ENCODE measurements at places on chromosomes 13 and 19. TPM values are rescaled to one million over a fixed set of nuclear protein-coding genes. Genes with fewer than 3 reads are reported as not detected.

The MYH14 gene
- 25.3 TPM for polyA plus RNA-seq

The GPR183 gene
- 2.4 TPM for polyA plus RNA-seq

The LILRB1 gene
- polyA plus RNA-seq, result 1.6 TPM

The SLC25A41 gene
- 0.25 TPM for polyA plus RNA-seq

The FREM2 gene
- 38.8 TPM for polyA plus RNA-seq

The ZNF284 gene
- polyA plus RNA-seq, result 5.1 TPM

The SYNE4 gene
- 12.5 TPM for polyA plus RNA-seq

The CGB1 gene
- not detected for polyA plus RNA-seq

The FCAR gene
- not detected for polyA plus RNA-seq

The B3GLCT gene
- polyA plus RNA-seq, result 17.2 TPM

The APOE gene
- polyA plus RNA-seq, result 432 TPM

The ZNF761 gene
- 13.9 TPM for polyA plus RNA-seq

The FBXW9 gene
- 13.6 TPM for polyA plus RNA-seq

The SIGLECL1 gene
- polyA plus RNA-seq, result not detected

The GNG8 gene
- 3.4 TPM for polyA plus RNA-seq

The PRKACA gene
- polyA plus RNA-seq, result 92.3 TPM

The TUBA3C gene
- not detected for polyA plus RNA-seq

The KIRREL2 gene
- polyA plus RNA-seq, result 12.1 TPM

The IGFL4 gene
- polyA plus RNA-seq, result 0.87 TPM

GRCh38 chr13:97390941-97391600 is 42.9 kb upstream of the RAP2A start:
- DNase-seq, result no peak

GRCh38 chr13:71964491-71965100 is 97.6 kb upstream of the DACH1 start:
- no peak for DNase-seq

GRCh38 chr19:44212866-44213346 is 574 bp downstream of the ZNF227 start:
- DNase-seq, result peak; percentile 9

- no peak for DNase-seq
These were observed 2.0 kb downstream of the RAB20 start for GRCh38 chr13:110559429-110559943.

- no peak for DNase-seq
These were observed 117.4 kb downstream of the TNFRSF19 start for GRCh38 chr13:23687614-23688013.

DNA sequence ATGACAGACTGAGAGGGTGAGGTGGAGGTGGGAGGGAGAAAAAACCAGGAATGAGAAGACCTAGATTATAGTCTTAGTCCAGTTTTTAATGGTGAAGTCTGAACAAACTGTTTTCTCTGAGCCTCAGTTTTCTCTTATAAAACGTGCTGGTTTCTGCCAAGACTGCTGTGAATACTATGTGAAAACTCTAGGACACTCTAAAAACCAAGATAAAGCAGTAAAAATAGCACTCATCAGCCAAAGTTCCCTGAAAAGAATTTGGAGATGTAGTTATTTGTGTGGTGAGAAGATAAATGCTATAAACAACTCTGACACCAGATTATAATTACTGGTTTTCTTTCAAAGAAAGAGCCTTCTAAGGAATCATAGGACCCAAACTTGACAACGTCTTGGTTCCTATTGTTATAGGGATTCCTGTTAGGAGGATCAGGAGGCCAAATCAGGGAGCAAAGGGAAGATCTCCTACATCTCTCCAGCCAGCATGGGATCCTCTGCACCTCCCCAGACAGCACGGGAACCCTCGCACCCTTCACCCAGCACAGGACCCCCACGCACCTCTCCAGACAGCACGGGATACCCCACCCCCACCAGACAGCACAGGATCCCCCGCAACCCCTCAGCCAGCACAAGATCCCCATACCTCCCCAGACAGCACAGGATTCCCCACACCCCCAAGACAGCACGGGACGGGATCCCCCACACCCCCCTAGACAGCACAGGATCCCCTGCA is 130.2 kb downstream of the MIPEP start:
- no peak for DNase-seq

DNA sequence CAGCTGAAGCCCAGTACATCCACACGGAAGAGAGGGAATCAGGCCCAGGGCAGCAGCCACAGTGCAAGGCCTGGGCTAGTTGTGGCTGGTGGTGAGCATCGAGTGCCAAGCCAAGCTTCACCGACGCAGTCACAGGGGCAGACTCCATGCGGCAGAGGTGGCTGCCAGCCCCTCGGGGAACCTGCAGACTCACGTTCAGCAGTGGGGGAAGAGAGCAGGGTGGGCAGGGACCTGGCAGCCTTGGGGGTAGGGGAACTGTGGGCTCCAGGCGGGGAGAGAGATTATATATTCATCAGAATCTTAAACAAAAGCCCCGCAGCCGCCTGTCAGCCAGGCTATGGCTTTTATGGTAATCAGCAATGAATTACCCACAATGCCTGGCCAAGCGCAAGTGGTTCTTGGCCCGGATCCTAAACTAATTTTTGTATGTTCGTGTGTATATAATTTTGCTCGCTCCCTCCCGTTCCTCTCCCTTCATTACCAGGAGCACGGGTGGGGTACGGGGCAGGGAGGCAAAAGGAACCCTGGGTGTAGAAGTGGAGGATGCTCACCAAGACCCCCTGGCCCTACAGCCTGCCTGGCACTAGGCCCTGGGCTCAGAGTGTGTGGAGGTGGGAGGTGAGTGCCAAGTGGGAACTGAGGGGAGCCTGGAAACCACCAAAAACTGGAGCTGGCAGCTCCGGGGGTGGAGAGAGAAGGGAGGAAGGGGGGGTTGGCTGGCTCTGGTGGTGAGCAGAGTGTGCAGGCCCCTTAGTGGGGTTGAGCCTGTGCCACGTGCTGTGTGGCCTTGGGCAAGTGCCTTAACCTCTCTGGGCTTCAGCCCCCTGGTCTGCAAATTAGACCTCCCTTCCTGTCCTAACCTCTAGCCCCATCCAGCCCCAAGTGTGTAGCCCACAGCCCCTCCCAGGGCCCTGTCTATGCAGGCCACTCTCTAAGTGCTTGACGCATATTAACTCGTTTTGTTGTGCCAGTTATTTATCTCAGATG is 31.9 kb downstream of the PTPRS start:
- DNase-seq, result peak; percentile 44

GRCh38 chr13:30332456-30333143 is 25.2 kb upstream of the KATNAL1 start:
- no peak for DNase-seq

- no peak for DNase-seq
These were observed 836 bp upstream of the CDC42EP5 start for GRCh38 chr19:54473892-54474372.

- no peak for DNase-seq
These were observed 29.1 kb downstream of the NUP58 start for GRCh38 chr13:25330541-25330940.

- DNase-seq, result no peak
These were observed 1.8 kb downstream of the TNPO2 start for GRCh38 chr19:12721656-12722565.

DNA sequence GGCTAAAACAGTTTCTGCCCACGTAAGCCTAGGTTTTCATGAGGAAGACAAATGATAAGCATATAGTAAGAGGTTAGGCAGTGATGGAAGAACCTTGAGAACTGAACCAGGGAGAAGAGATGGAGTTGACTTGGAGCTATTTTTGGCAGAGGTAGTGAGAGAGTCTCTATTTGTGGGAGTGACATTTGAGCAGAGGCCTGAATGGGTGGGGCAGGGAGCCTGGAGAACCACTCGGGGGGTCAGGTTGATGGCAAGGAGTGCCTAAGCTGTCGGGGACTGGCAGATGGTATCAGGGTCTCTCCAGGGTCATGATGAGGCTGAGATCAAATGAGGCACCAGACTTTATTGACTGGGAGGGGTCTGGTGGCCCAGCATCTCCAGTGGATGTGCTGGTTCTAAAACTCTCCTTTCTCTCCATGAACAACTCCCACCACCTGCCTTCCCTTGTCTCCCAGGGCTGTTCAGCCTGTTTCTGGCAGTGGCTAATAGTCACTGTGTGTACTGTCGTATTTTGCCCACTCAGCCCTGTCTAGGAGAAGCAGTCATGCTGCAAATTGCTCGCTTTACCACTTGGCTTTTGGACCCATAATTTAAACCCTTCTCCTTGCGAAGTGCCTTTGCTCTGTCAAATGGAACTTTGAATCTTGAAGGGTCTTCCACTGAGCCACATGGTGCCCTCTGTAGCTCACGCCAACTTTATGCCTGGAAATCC is 3.6 kb downstream of the MAU2 start:
- DNase-seq, result no peak

DNA sequence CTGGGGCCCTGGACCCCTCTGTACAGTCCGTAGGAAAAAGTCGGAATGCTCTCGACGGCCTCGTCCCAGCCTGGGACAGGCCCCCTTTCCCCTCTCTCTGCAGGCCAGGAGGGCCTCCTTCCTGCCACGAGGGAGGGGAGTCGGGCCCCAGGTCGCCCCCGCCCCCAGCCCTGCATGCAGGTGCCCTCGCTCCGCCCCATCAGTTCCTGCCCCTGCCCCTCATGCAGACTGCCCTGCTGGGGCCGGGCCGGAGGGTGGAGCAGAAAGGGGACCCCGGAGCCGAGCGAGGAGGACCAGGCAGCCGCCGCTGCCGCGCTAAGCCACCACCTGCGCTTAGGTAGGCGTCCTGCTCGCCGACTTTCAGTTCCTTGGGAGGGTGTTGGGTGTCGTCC is 7.3 kb downstream of the LYL1 start:
- DNase-seq, result no peak

DNA sequence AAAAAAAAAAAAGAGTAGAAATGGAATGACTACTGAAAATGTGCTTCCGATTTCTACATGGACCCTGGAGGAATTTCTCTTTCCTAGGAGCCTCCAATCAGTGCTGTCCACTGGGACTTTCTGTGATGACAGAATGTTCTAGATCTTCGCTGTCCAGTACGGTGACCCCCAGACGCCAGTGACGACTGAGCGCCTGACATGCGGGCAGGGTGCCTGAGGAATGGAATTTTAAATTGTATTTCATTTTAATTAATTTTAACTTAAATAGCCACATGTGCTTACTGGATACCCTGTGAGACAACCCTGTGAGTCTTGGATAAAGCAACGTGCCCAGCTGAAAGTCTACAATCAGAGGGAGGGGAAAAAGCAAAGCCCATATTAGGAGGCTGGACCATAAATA is 4.1 kb upstream of the TLE6 start:
- no peak for DNase-seq

GRCh38 chr13:111895896-111896821 is 170.8 kb upstream of the SOX1 start:
- DNase-seq, result no peak

DNA sequence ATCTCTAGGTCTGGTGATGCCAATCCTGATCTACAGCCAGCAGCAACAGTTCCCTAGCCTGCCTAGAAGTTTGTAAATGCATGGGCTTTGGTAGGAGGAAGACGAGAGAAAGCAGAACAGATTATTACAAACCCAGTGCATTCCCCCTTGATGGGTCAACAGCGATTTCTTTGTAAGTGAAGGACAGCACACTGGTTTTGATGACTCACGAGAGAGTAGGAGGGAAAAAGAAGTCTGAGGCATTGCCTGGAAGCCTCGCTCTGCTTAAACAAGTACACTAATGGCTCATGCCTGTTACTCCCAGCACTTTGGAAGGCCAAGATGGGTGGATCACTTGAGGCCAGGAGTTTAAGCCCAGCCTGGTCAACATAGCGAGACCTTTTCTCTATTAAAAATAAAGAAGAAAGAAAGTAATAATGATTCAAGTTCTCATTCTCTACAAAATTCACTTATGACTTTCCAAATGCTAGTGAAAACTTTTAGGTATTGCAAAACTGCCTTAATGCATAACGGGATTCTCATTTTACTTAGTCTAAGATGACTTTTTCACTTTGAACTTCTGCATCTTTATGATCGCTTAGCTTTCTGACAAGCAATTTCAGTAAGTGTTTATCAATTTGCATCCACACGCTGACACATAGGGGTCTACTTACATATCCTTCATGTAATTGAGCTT is 47.7 kb upstream of the USPL1 start:
- no peak for DNase-seq

GRCh38 chr19:51000981-51001380 is 423 bp downstream of the KLK8 start:
- no peak for DNase-seq

- DNase-seq, result no peak
These were observed 13.2 kb downstream of the DNAJC15 start for GRCh38 chr13:43036351-43037250.

- DNase-seq, result no peak
These were observed 25.9 kb upstream of the ABCC4 start for GRCh38 chr13:95327190-95327589.

GRCh38 chr13:51881296-51881695 is 19.5 kb downstream of the CCDC70 start:
- no peak for DNase-seq

- DNase-seq, result no peak
These were observed 4.1 kb downstream of the CRYL1 start for GRCh38 chr13:20521364-20522115.

- DNase-seq, result no peak
These were observed 3.8 kb downstream of the GADD45GIP1 start for GRCh38 chr19:12953138-12953798.

DNA sequence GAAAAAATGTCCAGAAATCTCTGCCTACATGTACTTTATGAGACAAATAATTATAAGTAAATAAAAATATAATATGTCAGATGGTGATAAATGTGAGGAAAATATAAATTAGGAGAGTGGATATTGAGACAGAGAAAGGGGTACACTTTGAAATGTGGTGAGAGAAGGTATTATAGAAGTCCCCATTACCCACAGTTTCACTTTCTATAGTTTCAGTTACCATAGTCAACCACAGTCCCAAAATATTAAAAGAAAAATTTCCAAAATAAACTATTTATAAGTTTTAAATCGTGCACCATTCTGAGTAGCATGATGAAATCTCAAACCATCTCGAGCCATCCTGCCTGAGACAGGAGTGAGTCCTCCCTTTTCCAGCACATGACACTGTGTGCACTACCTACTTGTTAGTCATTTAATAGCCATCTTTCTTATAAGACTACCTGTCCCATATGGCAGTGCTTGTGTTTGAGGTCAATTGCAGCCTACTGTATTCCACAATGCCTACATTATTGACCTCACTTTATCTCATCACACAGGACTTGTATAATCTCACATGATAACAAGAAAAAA is 653.7 kb downstream of the DACH1 start:
- DNase-seq, result no peak

- DNase-seq, result no peak
These were observed 14.1 kb downstream of the POU4F1 start for GRCh38 chr13:78589206-78589605.

DNA sequence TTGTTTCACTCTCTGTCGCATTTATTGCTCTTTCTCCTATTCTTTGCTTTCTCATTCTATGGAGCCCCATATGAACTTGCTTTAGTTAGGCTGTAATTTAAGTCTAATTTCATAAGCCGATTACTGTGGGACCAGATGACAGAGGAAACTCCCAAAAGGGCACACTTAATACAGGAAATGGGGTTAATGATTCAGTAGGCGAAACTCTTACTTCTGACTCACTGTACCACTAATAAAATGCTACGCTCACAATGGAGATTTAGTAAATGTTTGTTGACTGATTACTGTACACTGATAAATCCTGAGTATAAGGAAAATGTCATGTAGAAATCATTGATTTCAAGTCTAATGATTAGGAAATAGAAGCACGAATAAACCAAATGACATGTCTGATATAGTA is 276.4 kb downstream of the KLF5 start:
- DNase-seq, result no peak

GRCh38 chr13:94880463-94880862 is 168.1 kb upstream of the SOX21 start:
- no peak for DNase-seq
